ENCODE measurements at places on chromosomes 11 and 22. TPM values are rescaled to one million over a fixed set of nuclear protein-coding genes. Genes with fewer than 3 reads are reported as not detected.

- no peak for DNase-seq
Measured at GRCh38 chr22:49535126-49535525, 292.5 kb downstream of the BRD1 start.

The POU2AF1 gene
- 7.2 TPM for total RNA-seq

The SOX6 gene
- not detected for total RNA-seq

The OR52I2 gene
- total RNA-seq = not detected

Data from naive thymus-derived CD8-positive, alpha-beta T cell (primary cell).